ENCODE measurements at places on chromosomes 16 and 17. TPM values are rescaled to one million over a fixed set of nuclear protein-coding genes. Genes with fewer than 3 reads are reported as not detected.

DNA sequence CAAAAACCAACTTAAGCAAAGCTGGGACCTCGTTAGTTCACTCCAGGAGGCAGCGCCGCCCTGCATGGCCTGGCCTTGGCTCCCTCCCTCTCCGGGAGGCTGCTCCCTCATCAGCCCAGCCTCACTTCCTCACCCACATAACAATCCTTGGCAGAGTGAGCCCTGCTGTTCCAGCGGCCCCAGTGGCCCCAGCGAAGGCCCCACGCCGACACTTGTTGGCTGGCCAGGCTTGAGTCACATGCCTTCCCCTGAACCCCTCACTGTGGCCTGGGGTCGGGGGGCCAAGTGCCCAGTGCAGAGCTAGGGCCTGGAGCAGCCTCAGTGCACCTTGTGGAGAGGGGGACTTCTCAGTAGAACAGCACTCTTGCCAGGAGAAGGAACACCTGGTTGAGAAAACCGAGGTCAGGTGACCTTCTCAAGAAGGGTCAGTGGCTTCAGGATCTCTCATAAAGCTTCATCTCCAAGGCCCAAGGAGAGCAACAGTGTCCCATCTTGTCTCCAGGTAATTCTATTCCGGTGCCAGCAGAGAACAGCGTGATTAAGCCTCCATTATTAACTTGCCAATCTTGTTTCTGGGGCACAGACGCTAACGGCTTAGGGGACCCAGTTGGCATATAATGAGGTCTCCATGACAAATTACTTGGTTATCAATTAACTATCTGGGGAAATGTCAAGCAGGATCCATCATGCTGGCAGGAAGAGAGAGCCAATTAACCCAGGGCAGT, 26.8 kb downstream of the ENDOV start:
- H3K36me3 ChIP-seq, result no peaks in the 10 kb centered on the region
- no peak overlapping the region for H3K4me3 ChIP-seq
- H3K27me3 ChIP-seq, result no peaks in the 10 kb centered on the region

DNA sequence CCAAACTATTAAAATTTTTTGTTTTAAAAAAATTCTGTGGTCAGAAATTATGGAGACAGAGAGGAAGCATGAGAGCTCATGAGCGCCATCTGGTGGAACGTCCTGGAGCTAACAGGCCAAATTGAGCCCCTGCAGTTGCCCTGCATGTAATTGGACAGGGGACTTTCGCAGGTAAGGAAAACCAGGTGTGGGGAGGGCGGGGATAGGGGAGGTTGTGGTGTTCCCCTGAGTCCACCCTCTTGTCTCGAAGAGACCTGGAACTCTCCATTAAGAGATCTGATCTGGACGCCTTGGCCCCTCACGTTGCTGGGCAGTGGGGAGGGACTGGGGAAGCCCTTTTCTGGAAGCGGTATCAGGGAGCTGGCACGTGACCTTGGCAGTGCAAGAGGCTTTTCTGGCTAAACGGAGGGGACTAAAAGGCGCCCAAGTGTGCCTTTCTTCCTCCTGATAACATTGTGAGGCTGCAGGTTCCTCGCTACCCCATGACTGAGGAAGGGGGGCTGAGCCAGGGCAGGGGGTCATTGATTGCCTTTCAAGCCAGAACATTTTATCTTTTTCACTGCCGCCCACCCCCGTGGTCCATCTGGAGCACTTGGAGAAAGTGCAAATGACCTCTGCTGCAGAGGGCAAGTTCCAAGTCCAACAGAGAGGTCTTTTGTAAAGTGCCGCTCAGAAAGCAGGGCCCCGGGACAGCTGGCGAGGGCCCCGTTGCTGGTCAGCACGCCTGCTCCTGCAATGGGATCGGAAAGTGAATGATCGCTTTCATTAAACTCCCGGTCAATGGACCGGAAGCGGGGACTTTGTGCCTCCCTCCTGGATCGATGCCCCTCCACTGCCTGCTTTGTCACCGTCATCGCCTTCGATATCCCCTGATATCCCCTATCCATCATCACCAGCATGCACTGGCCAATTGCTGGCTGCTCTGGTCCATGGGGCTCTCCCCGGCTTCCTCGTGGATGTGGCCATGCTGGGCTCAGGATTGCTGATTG, 18.4 kb downstream of the PDILT start:
- H3K4me3 ChIP-seq, result no peak overlapping the region
- no peak overlapping the region for H3K27ac ChIP-seq
- peak; percentile 59 for DNase-seq
- H3K4me1 ChIP-seq, result no peaks in the 10 kb centered on the region
- H3K27me3 ChIP-seq, result no peaks in the 10 kb centered on the region

DNA sequence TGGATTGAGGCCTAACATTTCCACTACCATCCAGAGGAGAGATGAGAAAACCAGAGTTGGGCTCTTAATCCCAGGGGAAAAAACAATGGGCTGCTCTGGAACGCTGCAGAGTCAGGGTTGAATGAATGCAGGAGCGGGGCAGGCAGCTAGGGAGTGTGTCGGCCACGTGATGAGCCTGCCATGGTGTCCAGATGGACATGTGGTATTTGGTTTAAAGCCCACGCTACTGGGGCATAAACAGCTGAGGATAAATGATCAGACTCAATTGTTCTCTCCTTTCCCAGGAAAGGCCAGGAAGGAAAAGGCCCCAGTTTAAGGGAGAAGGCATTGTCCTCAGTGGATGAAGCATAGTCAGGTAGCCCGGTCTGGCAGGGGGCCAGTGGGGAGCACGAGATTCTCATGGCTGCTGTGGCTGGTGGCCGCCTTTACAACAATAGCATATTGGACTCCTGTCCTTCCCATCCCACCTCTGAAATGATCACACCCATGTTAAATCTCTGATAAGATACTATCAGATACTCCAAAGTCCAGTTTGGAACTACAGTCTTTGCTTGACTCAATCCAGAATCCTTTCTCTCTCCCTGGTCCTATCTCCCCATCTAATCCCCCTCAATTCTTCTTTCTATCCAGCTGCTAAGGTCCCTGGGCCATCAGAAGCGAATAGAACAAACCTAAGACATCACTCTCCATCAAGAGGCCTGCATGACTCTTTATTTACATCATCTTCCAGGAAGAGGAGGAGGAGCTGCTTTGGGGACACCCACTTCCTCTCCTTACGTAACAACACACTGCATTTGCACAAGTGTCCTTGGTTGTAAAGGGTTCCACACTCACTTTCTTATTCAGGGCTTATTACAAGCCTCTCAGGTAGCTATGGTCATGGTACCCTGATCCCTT, 20.4 kb downstream of the CA4 start:
- H3K4me3 ChIP-seq, result no peak overlapping the region
- H3K27me3 ChIP-seq, result no peaks in the 10 kb centered on the region
- no peak for DNase-seq
- no peaks in the 10 kb centered on the region for H3K36me3 ChIP-seq

Gene WFDC1
- total RNA-seq, result 14.8 TPM

Gene WFIKKN2
- 0.06 TPM for total RNA-seq

Gene TMEM235
- not detected for total RNA-seq

Gene SEBOX
- total RNA-seq, result not detected

DNA sequence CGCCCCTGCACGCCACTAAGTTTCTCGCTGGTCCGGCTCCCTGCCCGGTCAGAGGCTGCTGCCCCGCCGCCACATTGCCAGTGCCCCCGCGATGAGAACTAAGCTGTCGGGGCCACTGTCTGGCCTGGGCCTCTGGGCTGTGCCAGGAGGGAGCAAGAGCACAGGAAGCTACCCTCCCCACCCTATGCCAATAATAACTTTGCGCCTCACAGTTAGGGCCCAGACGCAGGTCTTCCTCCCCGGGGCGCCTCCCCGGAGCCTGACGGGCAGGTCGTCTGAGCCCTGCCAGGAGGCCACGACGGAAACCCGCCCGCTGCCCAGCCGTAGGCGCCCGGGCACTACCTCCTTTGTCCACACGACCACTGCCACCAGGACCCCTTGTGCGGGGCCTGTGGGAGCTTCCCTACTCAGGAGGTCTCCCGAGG, 1.5 kb downstream of the ZFPM1 start:
- H3K27ac ChIP-seq, result no peak overlapping the region
- no peaks in the 10 kb centered on the region for H3K36me3 ChIP-seq
- peaks cover 23% of the 10 kb centered on the region for H3K4me1 ChIP-seq
- DNase-seq, result no peak
- peak overlapping the region; percentile 46 for H3K4me3 ChIP-seq

- H3K27me3 ChIP-seq, result no peaks in the 10 kb centered on the region
Measured at GRCh38 chr16:66103211-66103610, 263.3 kb upstream of the CDH5 start.

GRCh38 chr17:54861471-54861983, 39.1 kb upstream of the TOM1L1 start:
- H3K36me3 ChIP-seq, result no peaks in the 10 kb centered on the region
- DNase-seq, result no peak
- no peaks in the 10 kb centered on the region for H3K4me1 ChIP-seq
- no peaks in the 10 kb centered on the region for H3K27me3 ChIP-seq
- H3K4me3 ChIP-seq, result no peak overlapping the region

- peak; percentile 61 for DNase-seq
- no peak overlapping the region for H3K4me3 ChIP-seq
- peak overlapping the region; percentile 67 for H3K27ac ChIP-seq
- H3K27me3 ChIP-seq, result no peaks in the 10 kb centered on the region
- H3K4me1 ChIP-seq, result peaks cover 3% of the 10 kb centered on the region
Measured at GRCh38 chr16:19118938-19119431, 5.2 kb downstream of the ITPRIPL2 start.

Measured in lung (tissue), 17 donors.